Common myeloid progenitor, CD34-positive (primary cell): ENCODE measurements at places on chromosomes 13 and 19.

DNA sequence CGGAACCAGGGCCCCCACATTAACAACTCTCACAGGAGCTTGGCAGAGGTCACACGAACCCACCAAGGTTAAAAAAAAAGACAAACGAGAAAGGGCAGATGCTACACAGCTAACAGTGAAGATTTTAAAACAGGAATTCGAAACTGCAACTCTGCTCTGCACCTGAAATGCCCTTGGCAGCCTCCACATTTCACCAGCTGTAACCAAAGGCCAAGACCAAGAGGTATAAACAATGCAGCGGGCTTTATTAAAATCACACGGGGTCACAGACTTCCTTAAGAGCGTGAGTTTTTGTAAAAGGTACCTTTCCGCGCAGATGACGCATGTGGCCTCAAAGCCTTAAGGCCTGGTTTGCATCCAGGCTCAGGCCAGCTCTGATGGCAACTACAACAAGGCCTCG, 88.2 kb downstream of the STK24 start:
- DNase-seq: no peak

- no peak for DNase-seq
Observed at GRCh38 chr13:110227864-110228643, 78.9 kb downstream of the COL4A1 start.

GRCh38 chr13:48500652-48501197, 32.2 kb downstream of the RCBTB2 start:
- DNase-seq: peak; percentile 97

DNA sequence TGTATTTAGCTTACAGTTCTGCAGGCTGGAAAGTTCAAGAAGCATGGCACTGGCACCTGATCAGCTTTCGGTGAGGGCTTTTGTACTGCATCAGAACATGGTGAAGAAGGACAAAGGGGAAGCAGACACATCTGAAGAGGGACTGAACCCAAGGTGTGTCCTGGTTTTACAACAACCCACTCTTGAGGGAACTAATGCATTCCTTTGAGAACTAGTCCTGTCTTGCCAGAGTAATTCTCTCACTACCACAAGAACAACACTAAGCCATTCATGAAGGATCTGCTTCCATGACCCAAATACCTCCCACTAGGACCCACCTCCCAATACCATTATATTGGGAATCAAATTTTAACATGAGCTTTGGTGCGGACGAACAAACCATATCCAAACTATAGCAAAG, 93.6 kb downstream of the RFC3 start:
- DNase-seq: no peak

DNA sequence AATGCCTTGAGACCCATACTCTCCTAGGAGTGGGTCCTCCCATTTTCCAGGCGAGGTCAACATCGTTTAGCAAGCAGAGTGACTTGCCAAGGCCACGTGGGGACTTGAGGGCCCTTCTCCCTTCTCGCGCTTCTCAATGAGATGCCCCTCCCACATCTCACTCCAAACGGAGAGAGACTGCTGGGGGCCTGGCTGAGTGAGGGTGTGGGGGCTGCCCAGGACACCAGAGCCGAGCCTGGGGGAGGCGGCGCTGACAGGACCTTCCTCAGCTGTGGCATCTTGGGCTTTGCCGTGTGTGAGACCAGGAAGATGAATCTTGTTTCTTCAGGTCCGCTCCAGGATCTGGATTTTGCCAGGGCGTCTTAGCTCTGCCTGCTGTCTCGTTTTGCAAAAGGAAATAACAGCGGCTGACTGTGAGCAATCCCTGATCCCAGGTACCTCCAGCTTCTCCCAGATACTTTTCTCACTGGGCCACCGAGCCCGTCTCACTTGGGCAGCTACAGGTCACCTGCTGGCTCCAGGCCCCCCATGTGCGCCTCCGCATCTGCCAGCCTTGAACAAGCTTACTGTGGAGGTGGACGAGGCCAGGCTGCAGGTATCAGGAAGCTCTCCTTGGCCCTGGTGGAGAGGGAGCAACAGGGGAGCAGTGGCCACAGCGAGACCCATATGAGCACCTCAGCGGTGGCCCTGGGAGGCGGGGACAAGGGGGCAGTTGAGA, 6.0 kb downstream of the COX6B2 start:
- no peak for DNase-seq

DNA sequence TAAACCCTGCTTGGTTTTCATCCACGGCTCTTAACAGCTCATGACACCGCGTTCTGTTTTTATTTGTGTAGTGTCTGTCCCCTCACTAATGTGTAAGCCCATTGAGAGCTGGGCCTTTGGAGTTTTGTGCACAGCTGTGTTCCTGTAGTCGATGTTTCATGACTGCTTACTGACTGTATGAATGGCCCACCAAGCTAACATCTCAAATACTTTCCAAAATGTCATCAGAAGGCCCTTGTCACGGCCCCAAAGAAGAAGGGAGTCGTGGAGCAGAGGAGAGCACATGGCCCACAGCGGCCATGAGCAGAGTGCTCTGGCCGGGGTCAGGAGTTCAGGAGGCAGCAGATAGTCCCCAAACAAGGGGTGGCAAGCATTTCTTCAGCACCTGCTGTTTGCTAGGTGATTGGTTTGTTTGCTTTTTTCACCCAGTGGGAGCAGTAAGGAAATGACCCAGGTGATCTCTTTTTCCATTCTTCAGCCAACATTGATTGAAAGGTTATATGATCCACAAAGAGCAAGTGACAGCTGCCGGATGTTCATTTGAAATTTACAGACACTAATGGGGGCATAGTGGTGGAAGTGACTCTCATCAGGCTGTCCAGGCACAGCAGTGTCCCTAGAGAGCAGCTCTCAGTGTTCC, 315.2 kb downstream of the ATP8A2 start:
- DNase-seq: no peak

GRCh38 chr19:16540948-16541347, 1.3 kb downstream of the CHERP start:
- no peak for DNase-seq

- no peak for DNase-seq
Observed at GRCh38 chr13:40484974-40485373, 181.5 kb downstream of the FOXO1 start.

DNA sequence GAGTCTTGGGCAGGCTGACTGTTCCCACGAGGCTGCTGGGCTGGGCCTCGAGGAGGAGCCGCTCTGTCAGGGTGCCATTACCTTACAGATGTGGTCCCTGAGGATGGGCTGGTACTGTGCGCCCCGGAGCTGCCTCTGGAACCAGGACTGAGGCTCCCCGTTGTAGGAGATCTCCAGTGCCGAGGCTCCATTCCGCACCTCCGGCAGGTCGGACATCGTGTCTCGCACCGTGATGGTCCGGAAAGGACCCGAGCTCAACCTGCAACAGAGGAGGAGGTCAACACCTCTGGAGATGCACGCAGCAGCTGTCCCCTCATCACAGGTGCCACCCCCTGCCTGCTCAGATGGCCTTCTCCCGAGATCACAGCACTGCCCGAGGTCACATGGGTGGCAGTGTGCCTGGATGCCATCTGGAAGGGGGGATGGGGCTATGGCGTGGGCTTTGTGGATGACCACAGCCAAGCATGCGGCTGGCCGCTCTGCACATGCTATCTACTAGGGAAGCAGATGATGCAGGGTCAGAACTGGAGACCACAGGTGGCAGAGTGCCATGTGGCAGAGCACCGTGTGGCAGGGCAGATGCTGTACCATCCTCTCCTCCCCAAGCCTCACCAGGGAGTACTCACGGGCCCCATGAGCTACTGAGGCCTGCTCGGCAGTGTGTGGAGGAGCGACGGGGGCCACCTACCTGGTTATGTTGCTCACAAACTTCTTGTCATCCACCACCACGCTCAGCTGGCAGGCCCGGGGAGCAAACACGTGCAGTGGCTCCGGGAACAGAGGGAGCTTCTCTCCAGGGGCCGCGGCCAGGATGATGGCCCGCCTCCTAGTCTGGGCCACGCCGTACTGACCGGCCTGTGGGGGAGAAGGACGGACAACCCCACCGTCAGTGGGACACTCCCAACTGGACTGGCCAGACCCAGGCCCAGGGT, 18.3 kb upstream of the EIF3G start:
- DNase-seq: no peak

DNA sequence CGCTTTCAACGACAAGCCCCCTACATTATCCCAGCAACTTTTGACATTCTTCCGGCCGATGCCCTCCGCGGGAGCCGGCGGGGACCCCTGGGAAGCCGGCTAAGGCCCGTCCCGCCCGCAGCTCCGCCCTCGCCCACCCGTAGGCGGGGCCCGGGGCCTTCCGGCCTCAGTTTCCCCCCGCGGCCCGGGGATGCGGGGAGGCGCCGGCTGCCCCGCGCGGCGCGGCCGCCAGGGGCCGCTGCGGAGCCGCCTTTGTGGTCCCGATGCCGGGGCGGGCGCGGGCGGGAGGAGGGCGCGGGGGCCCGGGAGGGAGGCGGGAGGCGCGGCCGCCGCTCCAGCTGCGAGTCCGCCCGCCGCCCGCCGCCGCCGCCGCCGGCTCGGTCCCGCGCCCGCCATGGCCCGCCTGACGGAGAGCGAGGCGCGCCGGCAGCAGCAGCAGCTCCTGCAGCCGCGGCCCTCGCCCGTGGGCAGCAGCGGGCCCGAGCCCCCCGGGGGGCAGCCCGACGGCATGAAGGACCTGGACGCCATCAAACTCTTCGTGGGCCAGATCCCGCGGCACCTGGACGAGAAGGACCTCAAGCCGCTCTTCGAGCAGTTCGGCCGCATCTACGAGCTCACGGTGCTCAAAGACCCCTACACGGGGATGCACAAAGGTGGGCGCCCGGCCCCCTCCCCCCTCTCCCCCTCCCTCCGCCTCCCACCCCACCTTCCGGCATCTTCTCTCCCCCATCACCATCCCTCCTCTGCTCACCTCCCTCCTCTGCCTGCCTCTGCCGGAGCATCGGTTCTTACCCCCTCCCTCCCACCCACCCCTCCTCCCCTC, at the start of gene CELF5:
Gene CELF5, plus strand, starts transcription at position 316 of the 823 bp plus-strand sequence. Its CDS starts 79 bp downstream, at position 395.
- peak; percentile 51 for DNase-seq

DNA sequence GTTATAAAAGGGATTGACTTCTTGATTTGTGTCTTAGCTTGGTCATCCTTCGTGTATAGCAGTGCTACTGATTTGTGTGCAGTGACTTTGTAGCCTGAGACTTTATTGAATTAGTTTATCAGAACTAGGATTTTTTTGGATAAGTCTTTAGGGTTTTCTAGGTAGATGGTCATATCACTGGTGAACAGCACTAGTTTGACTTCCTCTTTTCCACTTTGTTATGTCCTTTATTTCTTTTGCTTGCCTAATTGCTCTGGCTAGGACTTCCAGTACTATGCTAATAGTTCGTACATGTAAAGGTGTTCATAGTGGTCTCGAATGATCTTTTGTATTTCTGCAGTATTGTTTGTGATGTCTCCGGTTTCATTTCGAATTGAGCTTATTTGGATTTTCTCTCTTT, 145.4 kb downstream of the DNAJC3 start:
- DNase-seq: no peak

GRCh38 chr19:2869618-2870017, 2.5 kb downstream of the ZNF556 start:
- no peak for DNase-seq

- no peak for DNase-seq
Observed at GRCh38 chr13:36796052-36796451, 23.0 kb upstream of the RFXAP start.

GRCh38 chr13:23506807-23507291, 63.4 kb upstream of the TNFRSF19 start:
- no peak for DNase-seq

GRCh38 chr13:95724252-95724651, 47.3 kb downstream of the DNAJC3 start:
- no peak for DNase-seq

- peak; percentile 96 for DNase-seq
Observed at GRCh38 chr13:98476538-98476966, 100.4 kb downstream of the STK24 start.

DNA sequence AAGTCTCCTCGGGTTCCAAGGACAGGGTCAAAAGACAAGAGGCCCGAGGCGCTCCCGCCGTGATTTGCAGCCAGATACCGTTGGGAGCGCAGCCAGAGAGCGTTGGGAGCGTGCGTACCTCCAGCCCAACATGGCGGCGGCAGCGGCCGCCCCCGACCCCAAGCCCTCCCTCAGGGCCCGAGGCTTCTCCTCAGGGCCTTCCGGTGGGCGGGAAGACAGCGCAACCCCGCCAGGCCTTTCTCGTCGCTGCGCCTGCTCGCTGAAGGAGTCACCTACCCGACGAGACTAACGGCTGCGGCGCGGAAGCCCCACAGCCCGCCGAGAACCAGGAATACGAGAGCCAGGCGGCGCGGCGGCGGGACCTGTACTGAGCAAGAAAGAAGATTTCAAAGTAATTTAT, 3.2 kb upstream of the ZNF850 start:
- DNase-seq: no peak

GRCh38 chr19:57946316-57946715, 1.2 kb downstream of the ZNF256 start:
- no peak for DNase-seq

- DNase-seq: no peak
Observed at GRCh38 chr13:66992183-66992582, 238.0 kb downstream of the PCDH9 start.

GRCh38 chr19:10864538-10864899, 6.8 kb upstream of the CARM1 start:
- peak; percentile 71 for DNase-seq
